CD8-positive, alpha-beta memory T cell (primary cell): ENCODE measurements at places on chromosomes 2 and 18.

DNA sequence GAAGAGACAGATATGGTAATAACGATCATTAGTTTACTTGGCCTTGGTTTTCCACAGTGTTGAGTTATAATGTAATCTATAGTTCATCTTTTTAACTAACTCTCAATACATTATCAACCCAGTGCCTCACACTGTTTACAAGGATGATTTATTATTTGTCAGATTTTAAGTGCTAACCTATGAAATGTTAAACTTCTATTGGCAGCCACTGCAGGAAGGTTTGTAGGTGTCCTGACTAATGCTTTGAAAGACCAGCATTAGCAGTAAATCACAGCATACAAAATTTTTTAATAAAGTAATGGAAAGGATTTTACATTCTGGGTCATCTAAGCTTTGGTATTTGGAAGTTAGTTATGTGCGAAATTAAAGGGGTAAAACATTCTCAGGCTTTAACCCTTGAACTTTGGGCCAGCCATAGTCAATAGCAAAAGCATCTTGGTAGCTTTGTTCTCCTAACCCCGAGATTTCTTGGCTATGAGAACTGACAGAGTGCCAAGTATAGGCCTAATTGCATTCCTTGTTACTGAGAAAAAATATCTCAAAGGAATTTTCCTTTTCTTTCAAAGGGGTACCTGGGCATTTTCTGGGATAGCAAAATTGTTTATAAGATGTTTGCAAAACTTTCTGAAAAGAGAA lies 30.6 kb downstream of the SPATS2L start:
- DNase-seq, result no peak

- DNase-seq, result no peak
Measured at GRCh38 chr18:59996370-59996966, 96.7 kb downstream of the PMAIP1 start.

- DNase-seq, result no peak
Measured at GRCh38 chr18:5420906-5421305, 122.9 kb downstream of the EPB41L3 start.

DNA sequence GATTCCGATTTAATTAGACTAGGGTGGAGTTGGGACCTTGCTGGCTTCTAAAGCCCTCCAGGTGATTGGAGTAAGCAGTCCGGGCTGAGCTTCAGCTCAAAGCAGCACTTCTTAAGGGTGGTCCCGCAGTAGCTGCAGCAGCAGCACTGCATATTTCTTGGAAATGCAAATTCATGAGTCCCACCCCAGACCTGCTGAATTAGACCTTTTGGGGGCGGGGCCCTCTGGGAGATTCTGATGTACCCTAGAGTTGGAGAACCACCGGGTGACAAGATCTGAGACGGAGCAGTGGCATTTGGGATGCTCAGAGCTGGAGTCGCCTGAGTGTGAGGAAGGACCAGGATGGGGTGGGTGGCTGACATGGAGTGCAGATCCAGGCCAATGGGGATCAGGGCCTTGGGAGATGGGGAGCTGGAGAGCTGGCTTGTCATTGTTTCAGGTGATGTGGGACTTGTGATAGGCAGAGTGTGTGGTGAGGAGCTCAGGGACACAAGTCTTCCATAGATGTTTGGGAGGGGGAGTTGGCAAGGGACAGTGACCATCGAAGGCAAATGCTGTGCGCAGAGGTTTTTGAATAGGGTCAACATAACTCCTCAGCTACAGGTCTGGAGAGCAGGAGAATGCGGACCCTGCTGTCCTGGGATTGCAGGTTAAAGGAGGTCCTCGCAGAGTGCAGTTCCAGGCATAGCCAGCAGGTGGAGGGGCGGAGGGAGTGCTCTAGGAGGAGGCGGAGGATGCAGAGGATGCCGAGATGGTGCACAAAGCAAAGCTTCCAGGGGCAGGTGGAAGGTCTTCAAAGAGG lies 130.9 kb upstream of the RAB12 start:
- DNase-seq, result peak; percentile 50

- no peak for DNase-seq
Measured at GRCh38 chr2:219284501-219285372, 5.6 kb downstream of the DNAJB2 start.

DNA sequence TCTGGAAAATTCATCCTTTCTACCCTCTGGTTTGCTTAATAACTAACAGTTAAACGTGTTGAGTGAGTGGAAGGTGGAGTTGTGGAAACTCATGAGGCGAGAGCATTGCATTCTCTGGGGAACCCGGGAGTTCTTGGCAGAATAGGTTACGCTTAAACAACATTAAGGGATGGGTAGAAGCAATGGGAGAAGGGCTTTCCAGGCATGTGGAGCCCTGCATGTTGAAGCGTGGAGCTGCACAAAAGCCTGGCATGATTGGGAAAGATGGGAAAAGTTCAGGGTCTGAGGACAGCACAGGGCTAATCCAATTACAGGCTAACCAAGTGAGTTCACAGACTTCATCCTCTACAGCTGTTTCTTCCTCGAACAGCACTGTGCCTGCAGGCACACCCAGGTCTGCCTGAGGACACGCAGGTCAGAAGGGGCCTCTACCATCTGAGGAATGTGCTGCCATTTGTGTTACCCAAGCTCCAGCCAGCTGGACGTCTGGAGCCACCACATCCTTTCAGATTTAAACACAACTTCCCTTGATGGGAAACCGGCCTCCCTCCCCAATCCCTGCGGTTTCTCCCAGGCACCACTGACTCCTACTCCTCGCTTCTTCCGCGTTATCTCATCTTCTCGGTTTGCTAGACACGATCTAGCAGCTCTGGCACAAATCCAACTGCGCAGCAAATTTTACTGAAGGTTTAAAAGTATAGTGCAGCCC lies 164.2 kb downstream of the ANTXR1 start:
- no peak for DNase-seq

- no peak for DNase-seq
Measured at GRCh38 chr2:143545059-143545948, 416.1 kb downstream of the ARHGAP15 start.

- no peak for DNase-seq
Measured at GRCh38 chr2:233513953-233514655, 52.5 kb downstream of the USP40 start.

DNA sequence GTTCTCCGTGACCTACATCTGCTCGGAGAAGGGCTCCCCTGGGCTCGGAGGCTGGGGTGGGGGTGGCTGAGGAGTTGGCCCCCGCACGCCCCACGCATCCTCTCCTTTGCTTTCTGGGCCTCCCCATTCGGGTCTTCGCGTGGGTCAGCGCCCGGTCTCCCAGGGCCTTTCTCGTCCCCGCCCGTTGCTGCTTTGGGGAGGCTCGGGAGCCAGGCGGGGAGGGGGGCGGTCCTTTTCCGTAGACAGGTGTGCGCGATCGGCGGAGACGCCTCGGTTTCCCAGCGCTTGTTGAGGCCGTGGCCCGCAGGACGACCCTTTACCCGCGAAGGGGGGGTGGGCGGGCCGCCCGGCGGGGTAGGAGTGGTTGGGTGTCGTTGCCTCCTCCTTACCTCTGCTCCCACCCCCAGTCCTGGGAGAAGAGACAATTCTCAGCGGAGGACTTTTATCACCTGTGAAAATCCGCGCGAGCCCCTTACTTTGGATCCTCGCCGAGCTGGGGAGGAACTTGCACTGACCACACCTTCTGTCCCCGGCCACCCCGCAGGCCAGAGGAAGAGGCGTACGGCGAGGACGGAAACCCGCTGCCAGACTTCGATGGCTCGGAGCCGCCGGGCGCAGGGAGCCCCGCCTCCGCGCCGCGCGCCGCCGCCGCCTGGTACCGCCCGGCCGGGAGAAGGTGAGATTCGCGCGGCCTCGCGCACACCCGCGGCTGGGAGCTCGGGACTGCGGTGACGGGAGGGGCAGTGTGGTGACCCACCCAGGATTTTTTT lies 2.6 kb downstream of the ADCYAP1 start:
- no peak for DNase-seq

DNA sequence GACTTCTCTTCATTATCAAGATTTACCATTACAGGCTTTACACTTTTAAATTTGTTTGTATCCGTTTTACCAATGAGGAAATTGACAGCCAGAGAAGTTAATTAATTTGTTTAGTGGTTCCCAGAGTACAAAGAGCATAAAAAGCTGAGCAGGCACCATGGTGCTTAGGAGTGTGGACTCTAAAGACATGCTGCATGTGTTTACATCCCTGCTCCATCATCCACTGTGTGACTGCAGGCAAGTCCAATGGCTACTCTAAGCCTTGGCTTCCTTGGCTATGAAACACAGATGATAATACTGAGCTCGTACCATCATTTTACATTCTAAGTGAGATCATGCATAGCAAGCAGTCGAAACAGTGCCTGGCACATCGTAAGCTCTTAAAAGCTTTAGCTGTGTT lies 108.0 kb upstream of the SLC35G4 start:
- DNase-seq, result no peak

DNA sequence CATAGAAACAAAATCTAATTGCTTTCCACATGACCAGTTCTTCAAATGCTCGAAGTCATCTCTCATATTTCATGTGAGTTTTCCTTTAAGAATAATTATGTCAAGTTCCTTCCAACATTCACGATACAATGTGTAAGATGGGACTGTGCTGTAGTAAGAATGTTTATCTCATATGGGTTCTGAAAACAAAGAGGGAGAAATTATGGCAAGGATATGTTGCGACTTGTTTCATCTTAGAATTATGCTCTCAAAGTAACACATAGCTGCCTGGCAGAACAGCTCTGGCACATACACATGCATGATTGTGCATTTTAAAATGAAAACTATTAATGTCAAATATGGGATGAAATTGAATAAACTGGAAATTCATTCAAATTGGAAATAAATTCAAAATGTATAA lies 314.8 kb upstream of the ACVR2A start:
- DNase-seq, result no peak

GRCh38 chr2:205902041-205902899 lies 183.7 kb downstream of the INO80D start:
- DNase-seq, result no peak

GRCh38 chr18:32010124-32010721 lies 8.4 kb upstream of the RNF125 start:
- no peak for DNase-seq

DNA sequence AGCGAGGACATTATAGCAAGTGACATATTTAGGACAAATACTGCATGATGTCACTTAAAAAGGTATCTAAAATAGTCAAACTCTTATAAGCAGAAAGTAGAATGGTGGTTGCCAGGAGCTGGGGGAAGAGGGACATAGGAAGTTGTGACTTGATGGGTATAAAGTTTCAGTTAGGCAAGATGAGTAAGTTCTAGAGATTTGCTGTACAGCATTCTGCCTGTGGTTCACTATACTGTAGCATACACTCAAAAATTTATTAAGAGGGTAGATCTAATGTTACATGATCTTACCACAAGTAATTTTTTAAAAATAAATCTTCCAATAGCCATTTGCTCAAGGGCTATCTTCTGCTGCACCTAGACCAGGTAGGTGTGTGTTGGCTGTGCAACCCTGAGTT lies 78.1 kb upstream of the NPAS2 start:
- no peak for DNase-seq

GRCh38 chr2:24861500-24861899 lies 58.5 kb downstream of the ADCY3 start:
- DNase-seq, result no peak
